ENCODE measurements at places on chromosomes 7 and 10.

GRCh38 chr7:69864822-69865221, 266.5 kb downstream of the AUTS2 start:
- DNase-seq = no peak

DNA sequence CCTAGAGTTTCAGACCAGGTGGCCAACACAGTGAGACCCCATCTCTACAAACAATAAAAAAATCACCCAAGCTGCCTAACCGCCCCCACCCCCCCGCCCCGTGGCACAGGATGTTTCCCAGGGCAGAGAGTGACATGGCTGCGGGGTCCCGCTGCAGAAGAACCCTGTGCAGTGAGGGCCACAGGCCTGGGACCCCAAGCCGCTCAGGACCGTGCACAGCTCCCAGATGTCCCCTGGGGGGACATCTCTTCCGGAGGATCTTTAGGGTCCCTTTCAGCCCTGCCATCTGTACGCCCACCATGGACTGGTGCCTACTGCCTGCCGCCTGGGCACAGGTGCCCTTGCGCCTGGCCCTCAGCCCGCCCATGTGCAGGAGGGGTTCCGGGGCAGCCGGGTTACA, 373.6 kb downstream of the DNAJB6 start:
- DNase-seq = no peak

GRCh38 chr7:38756521-38756920, 125.3 kb upstream of the AMPH start:
- no peak for DNase-seq

DNA sequence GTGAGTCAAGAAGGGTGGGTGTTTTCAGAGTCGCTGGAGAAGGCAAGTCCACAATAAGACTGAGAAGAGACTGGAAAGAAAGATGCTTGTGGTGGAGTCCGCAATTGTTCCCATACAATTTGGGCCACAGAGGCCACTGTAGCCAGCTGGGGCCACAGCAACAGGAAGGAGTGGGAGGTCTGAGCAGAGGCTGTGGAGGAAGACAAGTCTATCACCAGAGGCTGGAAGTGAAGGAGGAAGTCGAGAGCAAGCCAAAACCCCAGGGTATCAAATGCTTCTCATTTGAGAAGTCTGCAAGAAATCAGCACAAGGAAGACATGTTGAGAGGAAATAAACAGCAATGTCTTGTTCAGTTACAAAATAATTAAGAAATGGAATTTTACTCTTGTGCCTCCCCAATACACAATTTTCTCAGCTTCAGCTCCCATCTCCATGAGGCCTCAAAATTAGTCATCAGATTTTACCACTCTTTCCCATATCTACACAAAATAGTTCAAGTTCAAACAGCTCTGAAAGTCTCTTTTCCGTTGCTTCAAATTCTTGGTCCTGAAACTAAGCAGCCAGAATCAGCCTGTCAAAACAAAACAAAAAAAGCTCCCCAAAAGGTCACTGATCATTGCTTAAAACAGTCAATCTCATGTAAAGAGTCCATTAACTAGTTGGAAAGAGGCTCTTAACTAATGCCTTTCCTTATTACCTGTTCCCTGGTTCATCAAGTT, 31.6 kb downstream of the SLC16A12 start:
- DNase-seq = no peak

DNA sequence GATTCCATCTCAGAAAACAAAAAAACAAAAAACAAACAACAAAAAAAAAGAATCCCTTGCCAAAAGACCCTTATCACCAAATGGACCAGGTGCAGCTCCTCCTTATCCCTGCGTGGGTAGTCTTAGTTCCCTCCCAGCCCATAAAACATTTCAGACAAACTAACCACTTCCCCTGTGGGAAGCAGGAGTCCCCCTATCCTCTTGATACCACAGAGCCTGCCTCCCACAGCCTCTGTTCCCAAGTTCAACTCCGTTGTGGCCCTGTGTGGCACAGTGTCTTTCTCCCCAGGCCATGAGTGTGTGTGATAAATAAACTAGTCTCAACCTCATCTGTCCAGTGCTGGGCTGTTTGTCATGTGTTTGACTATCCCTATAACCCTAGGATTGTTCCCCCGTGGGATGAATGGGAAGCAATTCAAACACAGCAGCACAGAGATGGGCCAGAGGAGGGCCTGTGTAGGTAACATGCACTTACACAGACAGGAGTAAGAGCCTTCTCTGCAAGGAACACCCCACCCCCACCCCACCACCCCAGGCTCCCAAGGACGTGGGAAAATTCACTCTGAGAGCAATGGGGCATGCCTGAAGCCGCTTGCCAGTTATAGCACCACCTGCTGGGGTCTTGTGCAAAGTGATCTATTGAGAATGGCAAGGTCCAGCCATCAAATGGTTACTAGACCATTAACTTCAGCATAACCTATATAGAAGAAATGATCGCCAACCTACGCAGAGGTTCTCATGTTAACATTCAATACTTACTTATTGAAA, 147.1 kb upstream of the GHITM start:
- DNase-seq = no peak

DNA sequence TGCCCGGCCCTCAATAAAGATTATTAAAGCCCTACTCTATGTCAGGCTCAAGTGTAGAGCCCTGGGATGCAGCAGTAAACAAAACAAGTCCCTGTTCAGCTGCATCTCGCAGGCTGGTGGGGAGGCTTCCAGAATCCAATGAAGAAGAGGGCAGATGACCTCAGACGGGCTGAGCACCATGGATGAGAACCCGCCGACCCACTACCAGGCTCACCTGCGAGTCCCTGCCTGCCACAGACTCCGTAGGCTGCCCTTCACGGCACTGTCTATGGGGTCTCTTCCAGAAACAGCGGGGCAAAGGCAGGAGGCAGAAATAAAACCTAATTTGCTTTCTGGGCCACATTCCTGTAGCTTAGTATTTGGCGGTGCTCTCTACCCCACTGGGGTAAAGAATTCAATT, 22.7 kb downstream of the CHST15 start:
- no peak for DNase-seq

- no peak for DNase-seq
Measured at GRCh38 chr7:117435475-117436043, 8.3 kb upstream of the ASZ1 start.

DNA sequence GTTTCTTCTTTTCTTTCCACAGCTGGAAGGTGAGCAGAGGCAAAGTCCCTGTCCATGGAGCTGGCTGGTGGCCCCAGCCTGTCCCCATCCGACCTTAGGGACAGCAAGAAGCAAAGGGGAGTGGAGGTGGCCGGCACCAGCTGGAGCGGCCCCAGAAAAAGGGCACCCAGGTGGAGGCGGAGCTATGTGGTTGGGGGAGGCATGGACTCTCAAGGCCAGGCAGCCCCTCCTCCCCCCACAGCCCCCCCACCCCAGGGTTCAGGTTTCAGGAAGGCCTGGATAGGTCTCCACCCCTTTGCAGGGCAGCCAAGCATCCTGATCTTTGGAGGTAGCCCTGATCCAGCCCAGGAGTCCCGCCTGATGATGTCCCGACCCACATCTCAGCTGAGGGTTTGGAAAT, at the start of gene SSC4D:
SSC4D (minus strand) TSS at position 161 of the 400 bp plus-strand sequence. CDS start 5,258 bp downstream, outside the sequence.
- no peak for DNase-seq

DNA sequence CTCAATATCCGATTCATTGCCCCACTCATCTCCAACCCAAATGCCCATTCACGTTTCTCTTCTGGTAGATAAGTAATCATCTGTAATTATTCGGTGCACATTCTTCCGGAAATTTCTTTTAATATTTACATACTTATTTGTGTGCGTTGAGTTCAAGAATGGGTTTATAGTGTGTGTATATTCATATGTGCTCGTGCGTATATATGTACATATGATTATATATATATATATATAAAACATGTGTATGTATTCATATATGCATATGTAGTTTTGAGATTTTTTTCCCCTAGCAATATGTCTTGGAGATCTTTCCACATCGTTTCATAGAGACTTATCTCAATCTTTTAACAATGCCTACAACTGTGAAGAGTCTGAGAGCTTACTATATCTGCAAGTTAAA, 118.2 kb downstream of the MDFIC start:
- no peak for DNase-seq

GRCh38 chr7:105906695-105907094, 30.3 kb upstream of the ATXN7L1 start:
- peak; percentile 3 for DNase-seq

- no peak for DNase-seq
Measured at GRCh38 chr7:7799138-7799537, 80.7 kb upstream of the RPA3 start.

DNA sequence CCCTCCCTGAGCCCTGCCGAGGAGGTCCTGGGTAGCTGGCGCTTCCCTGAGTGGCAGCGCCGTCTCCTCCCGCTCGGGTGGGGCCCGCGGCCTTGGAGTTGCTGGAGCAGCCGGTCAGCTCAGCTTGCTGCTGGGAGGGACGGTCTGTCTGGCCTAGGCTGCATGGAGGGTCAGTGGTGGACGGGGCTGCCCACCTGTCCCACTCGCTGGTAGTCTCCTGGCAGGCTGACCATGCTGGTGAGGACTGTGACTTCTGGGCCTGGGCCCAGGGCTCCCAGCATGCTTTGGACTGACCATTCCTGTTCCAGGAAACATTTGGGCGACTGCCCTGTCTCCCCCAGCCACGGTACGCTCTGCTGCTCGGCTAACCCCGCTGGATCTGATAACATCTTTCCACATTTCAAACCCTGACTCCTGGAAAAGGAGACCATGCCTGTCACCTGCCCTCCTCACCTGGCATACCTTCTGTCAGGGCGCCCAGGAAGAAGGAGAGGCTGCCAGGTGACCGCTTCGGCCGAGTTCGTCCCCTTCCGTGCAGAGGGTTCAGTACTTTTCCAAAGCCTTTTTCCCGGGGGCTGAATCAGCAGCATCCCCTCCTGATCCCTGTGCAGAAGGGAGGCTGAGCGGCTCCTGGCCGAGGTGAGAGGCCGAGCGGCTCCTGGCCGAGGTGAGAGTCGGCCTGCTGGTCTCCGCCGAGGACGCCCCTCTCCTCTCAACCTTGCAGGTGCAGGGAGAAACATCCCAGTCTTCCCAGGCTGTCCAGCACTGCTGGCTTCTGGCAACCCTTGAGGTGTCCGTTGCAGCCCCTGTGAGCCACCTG, 43.4 kb downstream of the FAM20C start:
- DNase-seq = no peak

DNA sequence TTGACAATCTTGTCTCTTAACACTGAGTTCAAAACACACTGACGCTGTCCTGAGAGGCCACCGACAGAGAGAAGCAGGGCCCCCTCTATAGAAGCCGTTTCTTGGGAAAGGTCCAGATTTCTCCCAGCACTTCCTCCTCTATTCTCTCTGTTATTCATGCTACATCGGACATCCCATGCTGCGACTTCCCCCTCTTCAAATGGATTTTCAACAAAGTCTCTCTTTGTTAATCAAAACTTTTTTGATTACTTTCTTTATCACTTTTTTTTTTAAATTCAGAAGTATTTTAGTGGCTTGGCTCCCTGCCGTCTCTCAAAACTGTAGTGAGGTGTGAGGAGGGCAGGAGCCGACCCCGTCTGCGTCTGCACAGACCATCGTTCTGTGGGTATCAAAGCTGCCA, 298.9 kb upstream of the PITRM1 start:
- DNase-seq = no peak

DNA sequence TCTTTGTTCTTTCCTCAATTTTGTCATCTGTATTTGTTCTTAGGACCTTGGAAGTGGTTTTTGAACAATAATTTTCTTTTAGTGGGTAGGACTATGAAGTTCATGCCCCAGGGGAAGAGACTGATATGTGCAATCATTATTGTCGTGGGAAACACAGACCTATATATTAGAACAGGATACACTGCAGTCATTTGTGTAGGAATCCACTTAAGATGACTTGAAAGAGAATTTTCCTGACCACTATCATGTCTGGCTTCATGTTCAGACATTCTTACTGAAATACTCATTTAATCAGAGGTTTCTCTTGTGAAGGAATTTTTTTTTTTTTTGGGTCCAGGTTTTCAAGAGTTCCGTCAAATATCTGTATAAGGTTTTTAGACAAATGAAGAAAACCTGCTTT, 163.6 kb downstream of the SUGCT start:
- DNase-seq = no peak

DNA sequence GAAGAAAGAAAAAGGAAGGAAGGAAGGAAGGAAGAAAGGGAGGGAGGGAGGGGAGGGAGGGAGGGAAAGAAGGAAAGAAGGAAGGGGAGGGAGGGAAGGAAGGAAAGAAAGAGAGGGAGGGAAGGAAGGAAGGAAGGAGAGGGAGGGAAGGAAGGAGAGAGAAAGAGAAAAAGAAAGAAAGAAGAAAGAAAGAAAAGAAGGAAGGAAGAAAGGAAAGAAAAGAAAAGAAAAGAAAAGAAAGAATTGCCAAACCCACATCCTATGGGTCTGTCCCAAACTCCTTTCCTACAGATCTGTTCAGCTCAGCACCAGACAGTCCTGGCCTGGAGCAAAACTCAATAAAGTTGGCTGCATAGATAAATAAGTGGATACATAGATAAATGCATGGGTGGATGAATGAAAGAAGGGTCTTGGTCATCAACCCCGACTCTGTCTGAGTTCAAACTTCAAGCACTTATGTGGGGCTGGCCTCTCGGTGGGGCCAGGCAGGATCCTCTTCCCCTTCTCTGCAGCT, 17.2 kb upstream of the TLX1 start:
- no peak for DNase-seq

- no peak for DNase-seq
Measured at GRCh38 chr7:33054261-33054964, 8.2 kb downstream of the NT5C3A start.

DNA sequence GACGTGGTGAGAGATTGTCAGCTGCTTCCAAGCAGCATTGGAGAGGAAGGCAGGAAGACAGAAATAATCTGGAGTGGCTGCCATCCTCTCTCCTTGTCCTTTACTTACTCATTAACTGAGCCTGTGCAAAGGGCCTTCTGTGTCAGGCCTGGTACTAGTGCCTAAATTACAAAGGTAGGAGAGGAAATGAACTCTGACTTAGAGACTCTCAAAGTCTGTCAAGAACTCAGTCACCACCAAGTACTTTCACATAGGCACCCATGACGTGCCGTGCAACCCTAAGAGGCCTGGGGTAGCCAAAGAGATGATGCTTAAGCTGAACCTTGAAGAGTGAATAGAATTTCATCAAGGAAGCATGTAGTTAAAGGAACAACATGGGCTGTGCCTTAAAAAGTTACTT, 866.9 kb downstream of the LRMDA start:
- no peak for DNase-seq

DNA sequence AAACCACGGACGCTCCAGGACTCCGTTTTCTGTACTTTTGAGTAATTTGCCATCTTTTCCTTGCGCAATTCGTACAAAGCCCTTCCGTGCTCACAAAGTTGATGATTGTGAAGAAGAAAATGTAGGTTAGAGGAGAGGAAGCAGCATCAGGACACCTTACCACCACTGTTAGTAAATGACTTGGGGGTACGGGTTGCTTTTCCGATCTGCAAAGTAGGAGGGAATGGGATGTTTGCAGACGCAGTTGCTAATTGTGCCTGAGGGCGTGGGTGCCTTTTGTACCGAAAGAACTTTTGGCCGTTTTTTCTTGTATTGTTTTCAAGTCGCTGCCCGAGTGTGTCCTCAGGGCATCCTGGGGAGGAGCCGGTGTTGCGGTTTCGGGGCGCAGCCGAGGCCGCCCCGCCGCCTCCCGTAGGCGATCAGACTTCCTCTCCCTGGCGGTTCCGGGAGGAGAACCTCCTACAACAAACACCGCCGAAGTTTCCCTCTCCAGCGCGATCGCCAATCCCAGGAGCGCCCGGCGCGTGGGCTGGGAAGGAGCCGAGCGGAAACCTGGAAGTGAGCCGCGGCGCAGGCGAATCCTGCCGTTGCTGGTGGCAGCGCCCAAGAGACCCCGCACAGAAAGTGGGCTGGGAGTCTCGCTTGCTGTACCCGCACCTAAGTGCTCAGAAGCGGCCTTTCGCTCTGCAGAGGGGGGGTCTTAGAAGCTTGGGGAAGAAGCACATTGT, 1.0 kb downstream of the PRR15 start:
- no peak for DNase-seq
